Fibroblast of skin of left quadriceps (primary cell): ENCODE measurements at places on chromosomes 7 and 10.

GRCh38 chr7:24325708-24326107 is 41.7 kb downstream of the NPY start:
- DNase-seq: no peak

- no peak for DNase-seq
These were observed 149.3 kb upstream of the FAM3C start for GRCh38 chr7:121545418-121545817.

- no peak for DNase-seq
These were observed 51.0 kb downstream of the HHEX start for GRCh38 chr10:92740762-92741161.

DNA sequence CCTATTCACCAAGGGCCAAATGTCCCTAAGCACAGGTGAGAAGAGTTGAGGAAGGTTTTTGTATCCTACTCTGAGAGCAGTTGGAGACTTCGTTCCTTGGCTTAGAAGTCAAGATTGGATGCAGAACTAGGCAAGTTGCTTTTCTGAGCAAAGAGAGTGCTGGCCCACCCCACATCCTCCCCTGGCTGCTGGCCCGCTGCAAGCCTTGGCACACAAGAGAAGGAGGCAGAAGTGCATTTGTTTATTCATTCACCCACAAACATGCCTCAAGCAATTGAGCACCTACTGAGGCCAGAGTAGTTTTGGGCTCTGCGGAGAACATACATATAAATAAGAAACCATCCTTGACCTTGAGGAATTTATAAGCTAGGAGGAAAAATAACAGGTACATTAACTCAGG is 318.9 kb downstream of the KCNMA1 start:
- no peak for DNase-seq

DNA sequence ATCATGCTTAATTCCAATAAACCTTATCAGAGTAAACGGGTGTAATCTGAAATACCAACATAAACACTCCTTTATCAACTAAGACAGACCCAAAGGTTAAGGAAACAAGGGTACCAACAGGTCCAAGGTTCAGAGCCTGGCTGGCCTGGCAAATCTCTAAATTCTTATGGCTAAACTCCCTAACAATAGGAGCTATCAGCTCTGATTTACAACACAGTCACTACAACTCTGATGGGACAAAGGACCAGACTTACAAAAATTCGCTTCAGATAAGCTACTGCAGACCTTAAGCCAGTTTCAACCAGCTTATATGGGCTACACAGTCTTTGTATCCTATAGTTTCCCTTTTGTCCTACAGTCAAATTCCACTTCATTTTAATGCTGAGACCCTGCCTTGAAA is 381.9 kb downstream of the ZWINT start:
- no peak for DNase-seq

GRCh38 chr7:39531818-39532217 is 34.4 kb upstream of the YAE1 start:
- no peak for DNase-seq

DNA sequence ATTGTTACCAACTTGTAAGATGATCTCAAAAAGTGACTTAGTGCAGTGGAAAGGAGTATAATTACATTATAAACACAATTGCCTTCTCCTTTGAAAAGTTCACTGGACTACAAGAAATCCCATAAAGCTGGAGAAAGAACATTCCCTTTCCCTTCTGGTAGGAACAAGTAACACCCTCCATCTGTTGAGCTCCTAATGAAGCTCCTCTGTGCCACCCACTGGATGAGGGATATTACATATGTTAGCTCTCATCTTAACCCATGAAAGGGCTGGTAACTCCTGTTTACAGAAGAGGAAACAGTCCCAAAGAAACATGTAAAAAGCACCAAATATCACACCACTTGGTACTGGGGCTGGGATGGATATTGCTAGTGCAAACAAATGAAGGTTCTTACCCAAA is 8.1 kb downstream of the PGAM1 start:
- DNase-seq: no peak

- no peak for DNase-seq
These were observed 349.6 kb downstream of the CDC14C start for GRCh38 chr7:49273897-49274296.

- no peak for DNase-seq
These were observed 63.5 kb downstream of the LHPP start for GRCh38 chr10:124524991-124525653.

DNA sequence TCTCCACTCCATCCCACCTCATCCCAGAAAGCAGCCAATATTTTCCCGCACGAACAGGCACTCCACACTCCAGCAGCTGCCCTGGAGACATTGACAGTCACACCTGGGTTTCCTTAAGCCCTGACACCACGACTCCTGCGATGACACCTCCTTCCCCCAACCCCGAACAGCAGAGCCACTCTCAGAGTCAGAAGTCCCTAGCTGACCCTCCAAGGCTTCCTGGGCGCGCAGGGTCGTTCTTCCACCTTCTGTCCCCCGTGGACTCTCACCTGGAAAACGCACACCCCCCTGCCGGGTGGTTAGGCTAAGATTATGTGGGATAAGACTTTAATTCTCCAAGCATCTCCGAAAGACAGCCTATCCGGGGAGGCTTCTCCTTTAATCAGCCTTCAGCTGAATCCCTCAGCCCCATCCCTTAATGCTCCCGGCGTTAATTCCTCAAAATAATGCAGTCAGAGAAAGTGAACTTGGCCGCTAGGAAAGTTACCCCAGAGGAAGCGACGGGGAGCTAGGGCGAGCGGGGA is 1.1 kb downstream of the DENND11 start:
- DNase-seq: no peak

DNA sequence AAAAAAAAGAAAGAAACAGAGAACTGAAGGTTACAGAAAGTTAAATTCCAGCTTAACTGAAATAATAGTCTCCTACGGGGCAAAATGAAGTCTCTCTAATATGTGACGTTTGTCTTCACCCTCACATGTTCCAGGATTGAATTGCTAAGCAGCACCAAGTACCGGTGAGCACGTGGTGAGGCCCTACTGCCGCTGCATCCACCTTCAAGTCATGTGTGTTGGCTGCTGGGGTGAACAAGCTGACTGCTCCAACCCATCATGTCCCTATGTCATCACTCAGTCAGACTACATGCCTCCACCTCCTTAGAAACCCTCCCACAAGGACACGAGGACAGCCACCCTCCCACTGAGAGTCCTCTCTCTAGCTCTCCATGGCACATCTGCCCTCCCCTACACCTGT is 35.4 kb upstream of the NPFFR1 start:
- DNase-seq: no peak

DNA sequence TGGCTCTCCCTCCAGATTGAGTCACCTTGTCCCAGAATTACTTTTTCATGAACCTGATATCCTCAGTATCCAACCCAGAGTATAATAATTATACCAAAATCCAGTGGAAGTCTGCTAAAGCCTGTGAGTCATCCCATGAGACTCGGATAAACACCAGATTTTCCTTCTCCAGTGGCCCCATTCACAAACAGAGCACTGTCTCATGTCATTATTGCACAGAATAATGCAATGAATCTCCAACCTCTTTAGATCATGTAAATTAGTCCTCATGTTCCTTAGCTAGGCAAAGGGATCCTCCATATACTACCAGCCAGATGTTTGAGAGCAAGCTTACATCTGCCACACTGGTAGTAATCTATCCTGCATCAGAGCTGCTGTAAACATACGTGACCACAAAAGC is 89.0 kb downstream of the AMPH start:
- DNase-seq: peak; percentile 80

DNA sequence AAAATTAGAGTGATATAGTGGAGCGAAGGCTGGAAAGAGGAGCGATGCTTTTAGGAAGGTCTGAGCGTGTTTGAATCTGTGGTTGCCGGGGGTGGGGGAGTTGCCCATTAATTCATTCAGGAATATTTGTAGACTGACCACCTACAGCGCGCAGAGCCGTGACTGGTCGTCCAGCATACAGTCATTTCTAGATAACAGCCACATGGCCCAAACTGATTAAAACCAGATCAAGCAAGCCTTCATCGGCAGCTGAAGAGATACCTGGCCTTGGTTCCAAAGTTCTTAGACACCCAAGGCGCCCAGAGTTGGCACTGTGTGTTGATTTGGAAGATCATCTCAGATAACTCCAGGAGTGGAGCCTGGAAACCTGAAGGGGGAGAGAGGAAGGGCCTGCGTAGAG is 1.7 kb downstream of the PROSER2 start:
- no peak for DNase-seq

- no peak for DNase-seq
These were observed 32.9 kb upstream of the LYZL1 start for GRCh38 chr10:29256019-29256418.

DNA sequence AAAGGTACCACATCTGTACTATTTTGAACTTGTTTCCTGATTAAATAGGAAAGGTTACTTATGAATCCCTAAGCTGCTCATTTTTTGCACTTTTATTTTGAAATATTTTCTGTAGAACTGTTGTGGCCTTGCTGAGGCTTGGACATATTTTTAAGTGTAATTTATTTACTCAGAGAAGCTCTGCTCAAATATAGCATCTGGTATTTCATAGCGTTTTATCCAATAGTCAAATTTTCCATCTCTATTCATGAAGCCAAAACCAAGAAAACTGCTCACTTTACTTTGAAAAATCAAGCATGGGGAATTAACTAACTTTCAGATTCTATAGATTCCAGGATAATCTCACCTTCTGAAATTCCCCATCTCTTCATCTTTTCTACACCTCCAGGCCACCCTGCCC is 6.6 kb upstream of the FAM3C start:
- DNase-seq: no peak

DNA sequence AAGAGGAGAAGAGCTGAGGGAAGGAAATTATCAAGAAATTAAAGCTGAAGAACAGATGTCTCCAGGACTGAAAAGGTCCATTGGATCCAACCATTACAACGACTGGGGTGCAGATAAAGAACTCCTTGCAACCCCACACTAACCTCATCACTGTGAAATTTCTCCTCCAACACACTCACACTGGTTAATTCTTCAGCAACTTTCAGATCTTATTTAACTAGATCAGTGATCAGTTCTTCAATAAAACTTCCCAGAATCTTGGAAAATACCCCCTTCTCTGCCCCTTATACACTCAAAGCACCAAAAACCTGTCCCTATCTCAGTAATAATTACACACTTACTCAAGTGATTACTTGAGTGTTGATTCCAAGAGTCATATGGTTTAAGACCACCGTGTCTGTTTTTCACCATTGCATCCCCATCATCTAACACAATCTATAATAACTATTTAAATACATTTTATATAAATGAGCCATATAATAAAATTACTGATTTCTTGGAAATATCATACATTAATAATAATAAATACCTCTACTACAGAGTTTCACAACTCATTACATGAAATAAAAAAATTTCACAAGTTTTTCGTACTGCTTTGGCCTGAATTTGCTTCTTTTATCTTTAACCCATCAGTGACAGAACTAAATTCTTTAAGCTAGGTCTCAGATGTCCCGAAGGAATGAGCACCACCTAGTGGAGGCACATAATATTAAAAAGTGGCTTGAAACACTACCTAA is 123.7 kb downstream of the MPP7 start:
- no peak for DNase-seq

- DNase-seq: no peak
These were observed 34.5 kb upstream of the CUX1 start for GRCh38 chr7:101782896-101783295.

DNA sequence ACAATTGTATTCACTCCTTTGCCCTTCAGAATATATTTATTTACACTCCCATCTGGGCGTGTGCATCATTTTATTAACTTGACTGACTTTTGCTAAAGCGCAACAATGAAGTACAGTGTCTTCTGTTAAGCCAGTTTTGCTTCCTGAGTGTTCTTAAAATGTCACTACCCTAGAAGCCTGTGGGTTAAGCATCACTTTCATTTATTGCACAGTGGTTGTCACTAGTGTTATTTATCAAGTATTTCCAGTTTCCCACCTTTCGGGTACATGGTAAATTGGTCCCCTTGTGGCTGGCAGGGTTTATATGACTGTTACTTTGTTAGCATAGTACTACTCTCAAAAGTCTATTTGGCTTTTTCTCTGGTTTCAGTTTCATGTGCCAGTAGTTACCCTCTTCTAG is 3.3 kb downstream of the HILPDA start:
- no peak for DNase-seq

DNA sequence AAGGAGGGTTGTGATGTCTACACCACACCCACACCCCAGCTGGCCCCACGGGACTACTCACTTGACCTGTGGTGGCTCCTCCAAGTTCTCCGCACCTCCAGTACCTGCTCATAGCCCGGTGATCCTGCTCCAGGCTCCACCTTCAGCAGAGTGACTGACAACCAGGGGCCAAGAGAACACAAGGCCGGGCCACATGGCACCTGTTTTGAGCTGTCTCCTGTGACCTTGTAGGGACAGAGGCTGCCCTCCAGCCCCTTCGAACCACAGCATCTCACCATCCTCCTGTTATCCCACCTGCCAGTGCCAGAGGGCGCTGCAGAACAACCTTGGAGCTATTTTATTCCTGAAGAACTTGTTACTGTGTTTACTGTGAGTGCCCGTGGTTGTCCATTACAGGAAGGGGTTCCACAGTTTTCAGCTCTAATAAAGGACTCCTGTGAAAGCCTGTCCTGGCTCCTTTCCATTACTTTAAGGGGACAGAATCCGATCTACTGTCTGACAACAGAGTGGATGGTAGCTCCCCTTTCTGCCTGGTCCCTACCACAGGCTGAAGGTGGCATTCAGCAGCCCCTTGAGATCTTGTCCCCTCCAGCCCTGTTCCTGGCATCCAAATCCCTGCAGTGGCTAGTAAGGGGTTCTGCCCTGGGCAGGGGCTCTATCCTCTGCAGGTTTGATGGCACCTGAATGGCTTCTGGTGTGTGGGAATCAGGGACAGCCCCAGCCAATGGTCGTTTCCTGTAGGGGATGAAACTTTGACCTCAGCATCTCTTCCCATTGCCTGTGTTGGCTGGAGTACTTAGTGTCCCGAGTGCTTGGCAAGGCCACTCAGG is 50.8 kb downstream of the C10orf120 start:
- DNase-seq: no peak

DNA sequence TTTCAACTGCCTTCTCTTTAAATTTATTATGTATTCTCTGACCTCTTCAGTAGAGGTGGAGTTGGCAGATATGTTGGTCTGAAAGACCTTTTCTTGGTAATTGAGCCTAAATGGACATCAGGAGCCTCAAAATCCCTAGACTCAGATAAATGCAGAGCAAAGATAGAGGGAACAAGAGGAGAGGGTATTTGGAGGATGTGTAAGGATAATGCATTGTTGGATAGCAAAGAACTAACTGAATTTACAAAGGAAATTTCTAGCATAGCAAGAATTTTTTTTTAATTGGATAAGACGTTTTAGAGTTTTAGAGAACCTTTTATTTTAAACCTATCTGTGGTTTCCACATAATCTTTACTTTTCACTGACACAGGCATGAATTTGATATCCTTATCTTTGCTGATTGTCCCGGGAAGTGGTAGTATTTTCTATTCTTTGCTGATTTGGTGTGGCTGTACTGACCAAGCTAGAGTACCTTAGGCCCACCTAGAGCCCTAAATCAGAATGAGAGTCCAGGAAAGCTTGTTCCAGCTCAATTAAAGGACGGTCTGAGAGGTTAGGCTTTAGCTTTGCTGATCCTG is 91.3 kb downstream of the NRF1 start:
- no peak for DNase-seq

- DNase-seq: no peak
These were observed 60.7 kb downstream of the VCL start for GRCh38 chr10:74058658-74059057.
